GM06990 (cell line): ENCODE measurements at places on chromosomes 2 and 18.

DNA sequence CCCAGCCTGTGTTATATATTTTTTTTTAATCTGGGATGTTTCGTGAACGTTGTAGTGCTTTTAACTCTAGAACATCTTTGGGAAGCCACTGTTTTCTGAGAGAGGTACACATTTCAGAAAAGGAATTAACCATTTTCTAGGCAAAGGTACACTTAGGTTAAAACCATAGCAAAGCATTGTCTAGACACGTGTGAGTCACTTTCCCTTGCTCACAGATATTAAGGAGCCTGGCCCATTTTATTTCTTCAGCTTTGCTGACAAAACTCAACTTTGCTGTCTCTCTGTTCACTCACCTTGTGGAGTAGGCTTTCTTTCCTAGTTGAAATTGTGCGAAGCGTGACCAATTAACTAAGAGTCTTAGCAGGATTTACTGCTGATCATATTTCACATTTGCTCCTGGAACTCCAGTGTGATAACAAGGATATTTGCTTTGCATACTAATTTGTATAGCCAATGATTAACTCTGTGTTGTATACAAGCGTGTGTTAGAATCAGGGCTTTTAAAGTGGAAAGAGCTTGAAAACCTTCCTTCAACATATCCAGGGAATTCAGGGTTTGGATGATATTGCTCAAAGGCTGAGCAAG, 215.0 kb upstream of the AGAP1 start:
- no peak for DNase-seq

GRCh38 chr2:8264981-8265380, 416.9 kb upstream of the ID2 start:
- no peak for DNase-seq

GRCh38 chr2:9230881-9231280, 24.3 kb downstream of the ASAP2 start:
- DNase-seq = no peak

DNA sequence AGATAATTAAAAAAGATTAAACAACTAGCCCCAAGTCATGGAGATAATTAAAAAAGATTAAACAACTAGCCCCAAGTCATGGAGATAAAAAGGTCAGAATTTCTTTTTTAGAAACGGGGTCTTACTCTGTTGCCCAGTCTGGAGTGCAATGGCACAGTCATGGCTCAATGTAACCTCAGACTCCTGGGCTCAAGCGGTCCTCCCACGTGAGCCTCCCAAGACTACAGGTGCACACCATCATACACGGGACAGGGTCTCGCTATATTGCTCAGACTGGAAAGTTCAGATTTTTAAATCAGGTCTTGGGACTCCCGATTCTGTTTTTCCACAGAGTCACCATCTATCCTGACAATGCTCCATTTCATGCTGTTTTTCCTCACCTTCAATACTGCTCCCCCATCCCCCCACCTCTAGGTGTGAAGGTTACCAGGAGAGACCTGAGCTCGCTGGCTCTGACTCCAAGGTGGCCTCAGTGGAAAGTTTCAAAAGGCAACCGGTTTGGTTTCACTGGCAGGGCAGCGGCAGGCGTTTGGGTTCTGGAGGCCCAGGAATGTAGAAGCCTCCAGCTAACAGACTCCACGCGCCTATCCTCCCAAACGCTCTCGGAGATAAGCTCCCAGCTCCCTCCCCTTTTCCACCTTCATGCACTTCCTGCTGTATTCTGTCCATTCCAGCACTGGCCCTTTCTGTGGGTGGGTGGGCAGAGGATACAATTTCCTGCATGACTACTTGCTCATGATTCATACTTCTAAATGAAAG, 2.9 kb upstream of the SEMA4C start:
- DNase-seq = no peak

DNA sequence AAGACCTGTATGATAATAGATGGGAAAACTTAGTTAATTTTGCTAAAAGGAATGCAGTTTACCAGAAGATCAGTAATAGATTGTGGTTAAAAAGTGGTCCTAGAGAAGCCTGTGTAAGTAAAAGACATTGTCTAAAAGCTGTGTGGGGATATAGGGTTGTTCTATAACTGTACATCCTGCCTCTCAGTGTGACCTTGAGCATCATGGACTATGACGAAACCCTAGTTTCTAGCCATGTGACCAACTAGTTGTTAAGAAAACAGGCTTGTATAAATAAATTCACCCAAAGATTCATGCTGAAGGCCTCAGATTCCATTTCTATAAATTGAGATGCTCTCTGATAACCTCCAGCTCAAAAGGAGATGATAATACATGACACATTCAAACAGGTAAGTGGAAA, 160.7 kb downstream of the IKZF2 start:
- no peak for DNase-seq
